ELF-1 (cell line): ENCODE measurements at places on chromosomes 1 and 21.

- peak; percentile 33 for DNase-seq
These were observed 720 bp downstream of the PSMB2 start for GRCh38 chr1:35640380-35641232.

DNA sequence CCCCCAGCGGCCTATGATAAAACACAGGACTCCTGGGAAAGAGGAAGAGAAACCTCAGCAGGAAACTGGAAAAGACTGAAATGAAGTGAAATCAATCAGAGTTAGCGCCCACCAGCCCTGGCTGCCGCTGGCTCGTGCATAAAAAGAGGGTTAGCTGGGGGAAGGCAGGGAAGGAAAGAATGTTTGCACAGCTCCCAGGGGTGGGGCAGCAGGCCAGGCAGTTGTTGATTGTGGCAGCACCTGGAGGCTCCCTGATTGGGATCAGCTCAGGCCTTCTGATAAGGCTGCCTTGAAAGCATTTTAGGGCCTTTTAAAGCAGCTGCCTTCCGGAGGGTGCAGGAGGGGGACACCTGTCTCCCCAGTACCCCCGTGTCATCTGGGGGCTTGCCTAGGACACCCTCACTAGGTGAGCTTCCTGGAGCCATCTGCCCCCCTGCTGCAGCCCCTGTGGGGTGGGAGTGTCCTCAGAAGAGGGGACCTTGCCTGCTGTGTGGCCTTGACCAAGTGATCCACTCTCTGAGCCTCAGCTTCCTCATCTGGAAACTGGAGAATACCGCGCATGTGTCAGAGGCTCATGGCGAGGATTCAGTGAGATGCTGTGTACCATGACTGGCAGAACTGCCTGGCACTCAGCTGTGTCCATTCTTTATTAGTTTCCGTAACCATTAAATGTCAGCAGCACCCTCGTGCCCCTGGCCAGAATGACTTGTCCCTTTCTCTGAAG lies 6.6 kb downstream of the EPHB2 start:
- no peak for DNase-seq

GRCh38 chr1:181134543-181135436 lies 46.3 kb downstream of the IER5 start:
- peak; percentile 34 for DNase-seq

- no peak for DNase-seq
These were observed 32.3 kb downstream of the KIRREL1 start for GRCh38 chr1:158025576-158026230.

GRCh38 chr1:116952738-116953275 lies 43.1 kb downstream of the PTGFRN start:
- DNase-seq, result no peak

DNA sequence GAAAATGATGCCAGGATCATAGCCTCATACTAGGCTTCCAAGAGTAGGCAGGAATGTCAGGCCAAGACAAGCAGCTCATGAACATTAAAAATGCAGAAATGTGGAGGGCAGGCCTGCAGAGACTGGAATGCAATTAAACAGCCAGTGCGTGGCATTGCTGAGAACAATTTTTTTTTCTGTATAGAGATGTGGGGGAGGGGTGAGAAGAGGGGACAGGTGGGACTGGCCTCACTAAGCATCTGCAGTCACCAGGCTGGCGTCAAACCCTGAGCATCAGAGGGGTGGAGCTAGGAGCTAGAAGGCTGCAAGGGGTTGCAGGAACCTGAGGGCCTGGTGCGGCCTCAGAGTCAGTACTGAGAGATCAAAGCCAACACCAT lies 114.1 kb downstream of the TNR start:
- DNase-seq, result no peak

DNA sequence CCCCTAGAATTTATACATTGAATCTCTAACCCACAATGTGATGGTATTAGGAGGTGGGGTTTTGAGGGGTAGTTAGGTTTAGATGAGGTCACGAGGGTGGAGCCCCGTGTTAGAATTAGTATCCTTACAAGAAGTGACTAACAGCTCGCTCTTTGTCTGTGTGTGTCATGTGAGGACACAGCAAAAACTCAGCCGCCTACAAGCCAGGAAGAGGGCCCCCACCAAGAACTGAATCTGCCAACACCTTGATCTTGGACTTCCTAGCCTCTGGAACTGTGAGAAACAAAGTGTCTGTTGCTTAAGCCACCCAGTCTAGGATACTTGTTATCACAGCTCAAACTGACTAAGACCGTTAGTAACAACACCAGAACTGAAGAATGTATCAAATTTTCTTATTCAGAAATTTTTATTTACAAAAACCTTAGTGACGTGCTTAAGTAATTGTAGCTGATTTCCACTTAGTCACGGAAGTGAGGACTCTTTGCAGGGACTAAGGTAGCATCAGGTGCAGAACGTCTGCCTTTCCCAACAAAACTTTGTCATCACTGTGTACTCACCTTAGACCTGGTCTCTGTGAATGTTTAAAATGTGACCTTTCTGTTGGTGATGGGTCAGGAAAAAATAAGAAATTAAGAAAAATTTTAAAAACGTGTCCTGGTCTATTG lies 24.5 kb upstream of the LRRC8C start:
- DNase-seq, result no peak

DNA sequence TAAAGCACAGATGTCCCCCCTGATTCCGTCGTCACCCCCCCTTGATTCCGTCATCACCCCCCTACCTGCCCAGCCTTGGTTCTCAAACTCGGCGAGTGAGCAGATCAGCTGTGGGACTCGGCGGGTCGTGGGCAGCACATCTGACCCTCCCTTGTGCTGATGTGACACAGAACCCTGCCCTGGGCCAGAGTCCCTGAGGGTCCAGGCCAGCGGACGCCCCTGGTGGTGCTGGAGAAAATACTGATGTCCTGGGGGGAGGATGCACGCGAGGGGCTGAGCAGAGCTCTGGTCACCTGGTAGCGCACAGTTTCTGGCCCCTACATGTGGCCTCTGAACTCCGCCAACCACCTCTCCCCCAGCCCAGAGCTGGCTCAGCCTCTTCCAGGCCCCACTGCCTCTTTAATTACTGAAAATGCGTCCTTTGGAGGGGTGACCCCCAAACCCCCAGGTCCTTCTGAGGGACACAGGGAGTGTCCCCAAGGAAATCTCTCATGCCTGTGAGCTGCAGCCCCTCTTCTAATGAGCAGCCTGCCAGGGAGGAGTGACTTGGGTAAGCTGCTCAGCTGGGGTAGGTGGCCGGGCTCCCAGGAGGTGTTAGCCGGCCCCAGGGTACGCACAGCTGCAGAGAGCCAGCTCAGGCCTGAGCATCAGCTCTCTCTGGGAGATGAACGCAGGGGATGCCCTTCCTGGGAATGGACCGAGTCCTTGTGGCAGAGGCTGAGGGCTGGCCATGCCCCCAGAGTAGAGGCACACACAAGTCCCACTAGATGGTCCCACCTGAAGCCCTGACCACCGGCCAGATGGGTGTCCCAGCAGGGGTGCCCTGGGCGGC lies 129.5 kb upstream of the ARHGEF16 start:
- DNase-seq, result no peak

DNA sequence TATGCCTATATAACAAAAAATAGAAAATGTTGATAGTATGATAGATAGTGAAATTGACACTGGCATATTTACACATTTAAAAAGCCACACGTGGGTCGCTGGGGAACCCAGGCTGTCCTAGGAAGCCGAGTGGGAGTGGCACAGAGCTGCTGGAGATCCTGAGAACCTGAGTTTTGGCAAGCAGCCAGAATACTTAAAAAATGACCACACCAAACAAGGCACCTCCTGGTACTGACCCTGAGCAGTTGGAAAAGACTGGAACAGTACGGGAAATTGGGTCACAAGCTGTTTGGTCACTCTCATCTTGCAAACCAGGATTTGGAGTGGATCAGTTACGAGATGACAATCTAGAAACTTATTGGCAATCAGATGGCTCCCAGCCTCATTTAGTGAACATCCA lies 111.5 kb downstream of the ZFYVE9 start:
- DNase-seq, result no peak
